COR-L47 (cell line): ENCODE measurements at places on chromosomes 6 and 20.

GRCh38 chr6:43887340-43887858, 117.4 kb downstream of the VEGFA start:
- no peak for DNase-seq

- peak; percentile 60 for DNase-seq
These were observed 1.6 kb upstream of the HEY2 start for GRCh38 chr6:125747589-125748405.

GRCh38 chr20:12020846-12021245, 103.2 kb downstream of the BTBD3 start:
- DNase-seq: no peak

- no peak for DNase-seq
These were observed 45.0 kb upstream of the OPRM1 start for GRCh38 chr6:153994004-153994403.

DNA sequence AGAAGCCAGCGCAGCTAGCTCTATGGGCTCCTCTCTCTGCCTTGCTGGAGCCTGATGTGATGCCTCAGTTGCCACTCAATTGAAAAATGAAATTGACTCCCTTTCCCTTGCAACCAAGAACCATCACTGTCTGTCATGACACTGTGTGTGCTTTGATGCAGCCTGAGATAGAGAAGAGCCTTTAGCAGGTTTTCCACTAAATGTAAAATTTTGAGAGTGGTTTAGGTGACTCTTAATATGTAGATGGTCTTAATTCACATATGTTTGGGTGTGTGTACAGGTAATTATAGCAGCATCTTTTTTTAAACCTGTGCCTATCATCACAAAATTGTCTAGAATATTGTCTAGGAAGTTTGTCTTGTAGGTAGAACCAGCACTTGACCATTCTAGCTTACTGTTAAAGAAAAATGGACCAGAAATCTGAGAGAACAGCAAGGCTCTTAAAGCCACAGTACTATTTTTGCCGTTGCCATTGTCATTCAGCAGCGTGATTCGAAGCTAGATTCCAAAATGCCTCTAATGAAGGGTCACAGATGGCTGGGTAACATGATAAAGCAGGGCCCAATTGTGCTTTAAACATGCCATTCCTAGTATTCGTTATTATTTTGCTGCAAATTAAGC, 1.3 kb downstream of the ARFGEF3 start:
- DNase-seq: no peak

DNA sequence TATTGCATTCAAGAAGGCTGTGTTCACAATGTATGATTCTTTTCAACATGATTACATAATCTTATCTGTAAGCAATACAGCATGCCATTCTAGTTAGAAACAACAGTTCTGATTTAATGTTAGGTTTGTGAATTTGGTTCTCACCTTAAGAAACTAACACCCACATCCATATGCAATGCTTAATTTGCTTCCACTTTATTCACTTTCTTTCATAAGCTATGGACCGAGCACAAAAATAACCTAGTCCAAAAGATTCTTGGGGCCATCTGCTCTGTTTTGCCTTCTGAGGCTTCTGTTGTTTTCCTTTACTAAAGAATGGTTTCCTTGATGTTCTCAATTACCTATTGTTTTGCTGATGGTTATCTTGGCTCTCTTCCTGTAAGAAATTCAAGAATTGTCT, 258.2 kb downstream of the EYS start:
- DNase-seq: peak; percentile 15
